Astrocyte of the spinal cord (primary cell): ENCODE measurements at places on chromosomes 1 and 21.
A peak's percentile ranks its signal among the peaks of the same experiment; 100 is the strongest.

GRCh38 chr1:48725341-48726046 is 51.2 kb downstream of the BEND5 start:
- no peak for DNase-seq

- peak; percentile 19 for DNase-seq
Measured at GRCh38 chr1:88145752-88146151, 538.3 kb upstream of the PKN2 start.

DNA sequence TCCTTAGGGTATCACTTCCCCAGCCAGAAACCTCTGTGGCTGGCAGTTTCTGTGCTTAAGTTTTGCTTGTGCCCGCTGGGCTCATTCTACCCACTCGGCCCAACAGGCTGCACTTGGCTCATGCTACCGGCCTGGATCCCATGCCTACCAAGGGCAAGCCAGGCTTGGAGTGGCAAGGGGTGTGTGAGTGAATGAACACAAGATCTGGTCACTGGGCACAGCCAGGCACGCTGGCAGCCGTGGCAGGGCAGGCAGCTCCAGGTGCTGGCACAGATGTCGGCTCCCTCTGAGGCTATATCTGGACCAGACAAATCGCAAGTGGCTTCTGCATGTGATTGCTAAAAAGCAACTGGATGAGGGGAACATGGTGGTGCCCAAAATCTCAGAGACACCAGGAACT is 740.5 kb upstream of the B3GALT2 start:
- no peak for DNase-seq

DNA sequence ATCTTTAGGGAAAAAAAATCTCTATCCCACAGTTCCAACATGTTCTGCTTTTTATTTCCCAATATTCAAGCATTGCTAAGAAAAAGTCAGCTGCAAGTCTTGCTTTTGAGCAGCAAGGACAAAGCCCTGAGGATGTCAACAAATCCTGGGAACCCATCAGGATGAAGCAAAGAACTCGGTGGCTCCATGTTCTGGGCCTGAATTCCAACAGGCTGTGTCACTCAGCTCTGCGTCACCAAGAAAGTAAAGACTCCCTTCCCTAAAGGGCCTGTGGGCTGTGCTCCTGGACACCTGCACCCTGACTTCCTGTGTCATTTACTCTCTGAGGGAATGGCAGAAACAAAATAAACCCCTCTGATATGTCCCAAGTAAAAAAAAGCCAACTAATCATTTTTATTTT is 95.5 kb downstream of the TIAM1 start:
- DNase-seq = peak; percentile 66

DNA sequence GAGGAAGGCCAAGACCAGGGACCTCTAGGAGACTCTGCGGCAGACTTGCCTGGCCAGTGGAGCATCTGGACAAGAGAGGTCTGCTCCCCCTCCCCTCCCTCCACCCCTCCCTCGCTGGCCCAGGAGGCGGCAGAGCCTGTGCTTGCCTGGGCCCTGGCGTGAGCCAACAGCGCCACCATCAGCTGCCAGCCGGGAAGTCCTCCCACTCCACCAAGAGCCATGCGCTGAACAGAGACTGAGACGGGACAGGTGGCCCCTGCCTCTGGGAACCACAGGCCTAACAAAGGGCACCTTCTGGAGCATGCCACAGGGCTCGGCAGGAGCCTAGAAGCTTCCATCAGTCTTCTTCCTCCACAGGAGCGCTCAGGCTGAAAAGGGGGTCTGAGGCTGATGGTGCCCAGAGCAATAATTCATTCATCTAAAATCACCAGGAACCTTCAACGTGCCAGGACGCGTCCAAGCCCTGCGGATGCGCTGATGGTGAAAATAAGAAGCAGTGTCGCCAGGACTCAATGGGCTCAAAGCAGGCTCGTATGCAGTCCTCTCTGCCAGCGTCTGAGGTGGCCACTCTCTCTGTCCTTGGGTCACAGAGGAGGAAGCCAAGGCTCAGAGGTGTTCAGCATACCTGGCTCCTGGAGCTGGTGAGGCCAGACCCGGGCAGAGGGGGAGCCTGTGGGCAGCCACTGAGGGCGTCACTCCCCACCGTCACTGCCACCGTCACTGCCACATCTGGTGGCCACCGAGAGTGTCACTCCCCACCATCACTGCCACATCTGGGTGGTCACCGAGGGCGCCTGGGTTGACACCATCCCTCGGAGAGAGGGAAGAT is 161.2 kb downstream of the NPHP4 start:
- DNase-seq = no peak

DNA sequence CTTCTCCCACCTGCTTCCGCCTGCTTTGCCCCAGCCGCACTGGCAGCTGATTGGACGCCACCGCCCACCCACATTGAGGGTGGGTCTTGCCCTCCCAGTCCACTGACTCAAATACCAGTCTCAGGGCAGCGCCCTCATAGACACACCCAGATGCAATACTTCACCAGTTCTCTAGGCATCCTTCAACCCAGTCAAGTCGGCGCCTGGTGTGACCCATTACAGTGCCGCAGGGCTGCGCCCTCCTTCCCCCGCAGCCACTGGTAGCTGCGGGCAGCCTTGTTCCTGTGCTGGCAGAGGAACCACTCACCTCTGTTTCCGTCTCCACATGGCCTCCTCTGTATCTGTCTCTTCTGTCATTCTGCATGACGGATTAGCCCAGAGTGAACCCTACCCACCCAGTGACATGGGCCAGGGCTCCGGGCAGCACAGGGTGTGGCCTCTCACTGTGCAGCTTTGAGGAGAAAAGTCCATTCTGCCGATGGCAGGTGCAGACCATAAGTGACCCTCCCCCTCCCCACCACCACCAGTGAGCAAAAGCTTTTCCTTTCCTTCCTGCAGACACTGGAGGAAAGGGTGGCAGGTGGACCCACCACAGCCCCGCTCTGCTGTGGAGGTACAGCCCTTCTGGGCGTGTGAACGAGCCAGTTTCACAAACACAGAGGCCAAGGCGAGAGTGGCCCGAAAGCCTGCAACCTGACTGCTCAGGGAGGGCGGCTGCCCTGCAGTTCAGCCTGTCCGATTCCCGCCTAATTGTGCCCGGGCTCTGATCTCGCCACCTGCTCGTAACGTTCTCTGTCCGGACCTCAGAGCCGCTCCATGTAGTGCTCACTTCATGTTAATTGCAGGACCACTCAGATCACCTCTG is 57.1 kb downstream of the FAAP20 start:
- no peak for DNase-seq

DNA sequence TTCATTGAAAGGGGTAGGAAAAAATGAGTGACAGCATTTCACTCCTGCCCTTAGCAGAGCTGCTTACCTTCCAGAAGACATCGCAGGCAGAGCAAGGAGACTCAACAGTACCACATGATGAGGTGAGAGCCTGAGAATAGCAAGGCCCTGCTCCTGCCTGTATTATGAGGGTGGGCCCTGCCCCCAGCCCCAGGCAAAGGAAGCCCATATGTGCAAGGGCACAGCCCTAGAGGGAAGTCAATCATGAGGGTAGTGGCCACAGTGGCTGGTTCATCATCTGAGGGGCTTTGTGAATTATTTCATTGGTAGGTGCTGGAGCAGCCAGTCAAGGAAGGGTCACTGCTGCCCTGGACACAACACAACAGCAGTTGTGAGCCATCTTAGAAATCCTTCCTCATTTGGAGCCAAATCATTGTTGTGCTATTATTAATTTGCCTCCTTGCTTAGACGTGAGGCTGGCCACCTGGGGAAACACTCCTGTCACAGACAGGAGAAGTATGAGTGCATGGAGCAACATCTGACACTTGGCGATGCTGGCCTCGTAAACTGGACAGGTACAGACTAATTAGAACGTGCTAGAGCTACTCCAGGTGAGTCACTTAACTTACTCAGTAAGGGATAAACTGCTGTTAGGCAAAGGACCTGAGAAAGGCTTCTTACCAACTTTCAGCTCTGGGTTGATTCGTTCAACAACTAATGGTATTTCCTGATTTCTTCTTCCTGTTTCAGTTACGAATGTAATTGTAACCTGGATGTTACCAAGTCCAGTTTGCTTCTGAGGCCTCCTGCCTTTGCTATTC is 22.7 kb upstream of the ACBD6 start:
- DNase-seq = no peak

DNA sequence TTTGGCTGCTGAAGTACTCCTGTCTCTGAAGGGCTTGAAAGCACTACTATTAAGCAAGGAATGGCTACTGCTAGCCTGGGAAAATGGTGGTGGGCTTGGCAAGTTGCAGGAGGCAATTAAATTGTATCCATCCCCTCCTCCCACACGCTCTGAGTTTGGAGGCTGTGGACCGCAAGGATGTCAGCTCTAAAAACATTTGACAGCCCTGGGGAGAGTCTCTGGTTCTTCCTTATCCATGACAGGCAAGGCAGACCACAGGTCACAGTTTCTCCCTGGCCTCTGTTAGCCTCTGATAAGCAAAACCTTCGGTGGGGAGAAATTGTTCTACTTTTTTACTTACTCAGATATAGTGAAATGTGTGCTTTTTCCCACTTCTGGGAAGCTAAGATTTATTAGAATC is 46.6 kb downstream of the S1PR1 start:
- DNase-seq = no peak

GRCh38 chr1:82485591-82486369 is 685.0 kb downstream of the ADGRL2 start:
- peak; percentile 80 for DNase-seq

- peak; percentile 56 for DNase-seq
Measured at GRCh38 chr1:84143796-84144565, at the start of gene PRKACB. Gene PRKACB (plus strand): TSS chr1:84144271. CDS start chr1:84144362, 91 bp downstream.

DNA sequence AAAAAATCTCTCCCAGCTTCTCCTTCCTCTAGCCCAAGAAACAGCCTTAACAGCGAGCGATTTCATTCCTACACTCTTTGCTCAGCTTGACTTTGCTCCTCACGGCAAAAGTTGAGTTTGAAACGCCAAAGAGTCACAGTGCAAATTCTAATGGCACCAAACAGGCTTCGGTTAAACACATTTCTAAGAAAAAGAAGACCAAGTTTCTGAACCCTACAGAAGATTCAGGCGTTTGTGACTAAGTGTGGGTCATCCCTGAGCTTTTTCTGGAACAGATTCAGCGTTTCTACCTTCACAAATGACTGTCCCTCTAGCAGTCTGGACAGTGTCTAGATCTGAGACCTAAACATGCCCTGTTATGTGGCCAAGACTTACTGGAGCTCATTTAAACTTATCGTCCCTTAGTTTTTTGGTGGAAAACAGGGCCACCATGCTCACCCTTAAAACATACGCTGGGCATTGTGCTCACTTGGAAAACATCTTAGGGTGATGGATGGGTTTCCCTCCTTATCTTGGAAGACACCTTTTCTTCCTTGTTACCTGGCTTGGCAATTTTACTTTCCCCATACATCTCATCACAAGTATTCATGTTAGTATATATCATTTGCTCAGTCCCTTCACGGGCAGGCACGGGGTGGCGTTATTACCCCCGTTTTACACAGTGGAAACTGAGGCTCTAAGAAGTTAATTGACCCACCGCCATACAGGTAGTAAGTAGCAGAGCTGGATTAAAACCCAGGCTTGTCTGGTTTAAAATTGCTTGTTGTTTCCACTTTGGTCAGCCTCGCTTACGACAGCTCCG is 1.0 kb downstream of the C1orf198 start:
- peak; percentile 46 for DNase-seq

- no peak for DNase-seq
Measured at GRCh38 chr1:225780630-225781029, 3.0 kb downstream of the SRP9 start.

GRCh38 chr21:30718239-30718909 is at the start of gene KRTAP21-3:
Gene KRTAP21-3 (minus strand): TSS chr21:30718777. CDS start chr21:30718759, 18 bp downstream.
- peak; percentile 78 for DNase-seq

DNA sequence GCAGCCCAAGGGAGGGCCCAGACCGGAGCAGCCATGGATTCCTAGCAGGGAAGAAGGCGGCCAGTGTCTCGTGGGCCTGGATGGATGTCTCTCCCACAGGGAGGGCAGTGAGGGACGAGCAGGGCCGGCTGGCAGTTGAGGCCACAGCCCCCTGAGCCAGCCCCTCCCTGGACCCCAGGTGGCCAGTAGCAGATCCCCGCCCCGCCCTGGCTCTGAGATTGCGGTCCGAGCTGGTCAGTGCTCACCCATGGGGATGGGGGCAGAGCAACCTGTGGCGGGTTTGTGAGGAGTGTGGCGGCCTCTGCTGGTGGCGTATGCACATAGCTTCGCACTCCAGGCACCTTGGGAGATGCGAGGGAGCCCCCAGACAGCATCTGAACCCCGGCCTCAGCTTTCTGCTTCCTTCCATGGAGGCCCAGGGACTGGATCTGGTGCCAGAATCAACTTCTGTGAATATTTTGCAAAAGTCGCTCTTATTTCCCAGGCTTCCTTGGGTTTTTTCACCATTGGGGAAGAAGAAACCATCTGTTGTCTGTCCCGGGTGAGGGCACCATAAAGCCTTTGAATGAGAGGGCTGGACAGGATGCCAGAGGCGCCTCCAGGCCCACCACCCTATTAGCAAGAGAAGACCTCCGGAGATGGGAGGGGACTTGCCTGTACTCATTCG is 8.4 kb upstream of the KCNN3 start:
- peak; percentile 62 for DNase-seq

GRCh38 chr1:184116287-184116686 is 64.8 kb downstream of the TSEN15 start:
- DNase-seq = no peak

DNA sequence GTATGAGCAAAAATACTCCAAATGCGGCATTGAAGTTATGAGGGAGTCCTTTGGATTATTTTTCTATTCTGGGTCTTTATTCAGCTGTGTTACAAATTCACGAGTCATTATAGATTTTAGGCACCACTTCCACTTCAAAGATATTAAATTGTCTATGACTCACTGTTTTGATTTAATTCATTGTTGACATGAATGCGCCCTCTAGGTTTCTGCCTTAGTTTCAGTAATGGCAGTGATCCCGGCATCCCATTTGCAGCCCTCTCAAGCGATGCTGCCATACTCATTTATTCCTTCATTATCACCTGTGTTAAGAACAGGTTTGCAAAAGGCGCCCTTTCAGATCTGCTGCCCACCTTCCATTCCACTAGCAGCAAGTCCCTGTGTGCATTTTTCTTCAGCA is 14.0 kb downstream of the RSPO1 start:
- DNase-seq = no peak

DNA sequence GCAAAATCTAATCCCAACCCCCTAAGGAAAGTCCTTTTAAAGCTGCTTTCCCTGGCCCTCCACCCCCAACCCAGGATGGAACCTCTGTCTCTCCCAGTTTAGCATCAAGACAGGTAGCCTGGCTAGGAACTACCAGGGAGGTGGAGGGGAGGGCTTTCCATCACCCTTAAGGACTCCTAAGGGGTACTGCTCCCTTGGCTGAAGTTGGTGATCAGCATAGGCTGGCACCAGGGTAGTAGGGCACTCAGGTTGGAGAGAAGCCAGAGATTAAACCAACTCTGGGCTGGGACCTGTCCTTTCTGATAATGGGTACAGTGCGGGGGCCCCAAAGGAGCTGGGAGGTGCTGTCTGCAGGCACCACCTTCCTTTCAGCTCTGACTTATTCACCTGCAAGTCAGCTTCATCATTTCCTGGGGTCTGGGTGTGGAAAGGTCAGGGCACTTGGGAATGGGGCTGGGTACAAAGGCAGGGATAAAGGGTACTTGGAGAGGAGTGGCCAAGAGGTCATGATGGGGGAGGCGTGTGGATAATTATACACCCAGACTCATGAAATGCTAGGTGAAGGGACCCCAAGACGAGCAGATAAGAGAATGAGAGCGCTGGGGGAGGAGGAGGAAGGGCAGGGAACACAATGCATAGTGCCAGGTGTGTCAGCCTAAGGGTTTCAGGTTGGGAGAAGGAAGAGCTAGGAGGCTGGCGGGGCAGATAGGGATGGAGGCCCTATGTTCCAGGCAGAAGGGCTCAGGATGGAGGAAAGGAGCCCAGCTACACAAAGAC is 1.2 kb downstream of the ARHGEF2 start:
- no peak for DNase-seq

GRCh38 chr1:2277741-2278488 is 49.8 kb downstream of the SKI start:
- DNase-seq = no peak

GRCh38 chr1:158371188-158371953 is 17.7 kb downstream of the CD1E start:
- DNase-seq = no peak

- DNase-seq = no peak
Measured at GRCh38 chr21:45026066-45026745, 48.2 kb upstream of the ADARB1 start.
